ENCODE measurements at places on chromosomes 6 and 20.

- DNase-seq: no peak
Observed at GRCh38 chr6:128278836-128279235, 241.6 kb downstream of the PTPRK start.

- no peak for DNase-seq
Observed at GRCh38 chr6:39853604-39854003, 61.4 kb downstream of the DAAM2 start.

GRCh38 chr20:48186915-48187314 lies 401.6 kb upstream of the SULF2 start:
- DNase-seq: no peak

GRCh38 chr6:47478233-47479139 lies 897 bp downstream of the CD2AP start:
- DNase-seq: no peak

DNA sequence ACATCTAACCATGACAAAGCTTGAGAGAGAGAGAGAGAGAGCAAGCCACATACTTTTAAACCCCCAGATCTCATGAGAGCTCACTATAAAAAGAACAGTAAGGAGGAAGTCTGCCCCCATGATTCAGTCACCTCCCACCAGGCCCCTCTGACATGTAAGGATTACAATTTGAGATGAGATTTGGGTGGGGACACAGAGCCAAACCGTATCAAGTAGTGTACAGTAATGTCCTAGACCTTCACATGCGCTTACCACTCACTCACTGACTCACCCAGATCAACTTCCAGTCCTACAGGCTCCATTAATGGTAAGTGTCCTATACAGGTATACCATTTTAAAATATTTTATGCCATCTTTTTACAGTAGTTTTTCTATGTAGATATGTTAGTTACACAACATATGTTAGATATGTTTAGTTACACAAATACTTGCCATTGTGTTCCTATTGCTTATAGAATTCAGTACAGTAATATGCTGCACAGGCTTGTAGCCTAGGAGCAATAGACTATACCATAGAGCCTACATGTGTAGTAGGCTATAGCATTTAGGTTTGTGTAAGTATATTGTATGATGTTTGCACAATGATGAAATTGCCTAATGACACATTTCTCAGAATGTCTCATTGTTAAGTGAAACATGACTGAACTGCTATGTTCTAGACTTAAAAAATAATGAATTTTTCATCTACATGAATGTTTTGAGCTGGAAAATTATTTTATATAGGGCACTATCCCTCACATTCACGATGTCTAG lies 11.7 kb downstream of the TSPYL1 start:
- DNase-seq: no peak

- DNase-seq: no peak
Observed at GRCh38 chr6:151452750-151453427, 963 bp upstream of the RMND1 start.

- no peak for DNase-seq
Observed at GRCh38 chr20:63360850-63361518, at the start of gene CHRNA4. Gene CHRNA4, minus strand, starts transcription at chr20:63361349. Its CDS starts 184 bp downstream, at chr20:63361165.

- no peak for DNase-seq
Observed at GRCh38 chr6:105372849-105373182, 30.1 kb downstream of the PREP start.

GRCh38 chr6:25392372-25392771 lies 113.2 kb downstream of the CARMIL1 start:
- no peak for DNase-seq

DNA sequence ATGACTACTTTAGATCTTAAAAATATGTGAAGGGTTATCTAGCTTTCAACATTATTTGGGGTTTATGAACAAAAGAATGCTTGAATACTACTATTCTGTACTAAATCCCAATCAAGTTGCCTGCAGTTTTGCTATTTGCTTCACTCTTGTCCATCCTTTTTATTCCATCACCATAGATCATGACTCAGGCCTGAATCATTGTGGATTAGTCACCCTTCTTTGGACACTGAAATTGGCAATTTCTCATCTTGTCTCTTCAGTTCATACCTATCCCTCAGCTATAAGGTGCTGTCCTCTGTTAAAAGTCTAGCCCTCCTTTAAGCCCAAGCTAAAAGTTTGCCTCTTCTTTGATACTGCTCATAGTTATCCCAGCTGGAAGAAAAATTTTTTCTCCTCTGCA lies 199.1 kb downstream of the CENPW start:
- no peak for DNase-seq

DNA sequence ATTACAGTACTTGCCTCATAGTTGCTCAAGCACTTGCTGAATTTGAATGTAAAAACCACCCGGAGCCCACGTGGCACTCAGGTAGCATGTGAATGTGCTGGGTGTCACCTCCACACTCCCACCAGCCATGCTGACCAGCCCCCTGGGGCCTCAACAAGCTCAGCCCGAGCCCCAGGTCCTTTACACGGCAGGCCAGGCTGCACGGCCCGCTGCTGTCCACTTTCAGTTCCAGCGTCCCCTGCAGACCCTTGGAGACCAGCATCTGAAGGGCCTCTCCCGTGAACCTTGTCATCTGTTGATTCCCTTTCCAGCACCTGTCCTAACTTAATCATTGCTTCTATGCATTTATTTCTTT lies 33.3 kb upstream of the ZBP1 start:
- no peak for DNase-seq

DNA sequence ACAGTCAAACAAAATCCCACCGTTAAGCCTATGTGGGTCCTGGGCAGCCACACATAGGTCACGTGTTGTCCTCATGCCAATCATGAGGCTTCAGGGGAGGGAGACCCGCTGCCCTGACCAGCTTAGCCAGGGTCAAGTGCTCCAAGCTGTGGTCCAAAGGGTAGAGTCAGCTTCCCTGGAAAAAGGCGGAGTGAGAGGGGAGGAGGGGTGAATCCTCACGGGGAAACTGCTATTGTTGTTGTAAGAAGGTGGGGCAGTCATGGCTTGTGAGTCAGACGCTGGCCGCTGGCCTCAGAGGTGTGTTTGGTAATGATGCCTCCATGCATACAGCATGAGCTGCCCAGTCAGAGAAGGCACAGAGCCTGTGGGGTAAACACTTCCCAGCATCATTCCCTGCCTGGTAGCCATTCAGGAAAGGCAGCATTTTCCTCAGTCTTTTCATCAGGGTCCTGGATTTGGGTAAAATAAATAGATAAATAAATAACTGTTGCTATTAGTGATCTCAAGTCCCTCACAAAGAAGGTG lies 8.7 kb downstream of the CST3 start:
- DNase-seq: no peak

DNA sequence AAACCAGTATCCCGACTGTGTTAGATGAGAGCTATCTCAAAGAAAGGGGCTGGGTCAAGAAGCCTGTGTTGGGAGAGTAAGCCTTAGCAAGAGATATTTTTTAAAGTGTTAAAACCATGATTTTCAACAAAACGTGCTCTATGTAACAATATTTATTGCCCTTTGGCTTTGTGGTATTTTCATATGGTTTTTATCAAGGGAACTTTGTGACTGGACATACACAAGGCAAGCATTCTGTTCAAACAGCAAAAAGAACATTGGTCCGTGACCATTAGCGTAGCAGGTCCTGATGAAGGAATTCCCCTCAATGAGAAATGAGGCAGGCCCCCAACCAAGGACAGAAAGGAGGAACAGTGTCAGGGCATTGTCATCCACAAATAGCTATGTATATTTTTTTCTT lies 222.6 kb downstream of the MYLK4 start:
- DNase-seq: no peak

DNA sequence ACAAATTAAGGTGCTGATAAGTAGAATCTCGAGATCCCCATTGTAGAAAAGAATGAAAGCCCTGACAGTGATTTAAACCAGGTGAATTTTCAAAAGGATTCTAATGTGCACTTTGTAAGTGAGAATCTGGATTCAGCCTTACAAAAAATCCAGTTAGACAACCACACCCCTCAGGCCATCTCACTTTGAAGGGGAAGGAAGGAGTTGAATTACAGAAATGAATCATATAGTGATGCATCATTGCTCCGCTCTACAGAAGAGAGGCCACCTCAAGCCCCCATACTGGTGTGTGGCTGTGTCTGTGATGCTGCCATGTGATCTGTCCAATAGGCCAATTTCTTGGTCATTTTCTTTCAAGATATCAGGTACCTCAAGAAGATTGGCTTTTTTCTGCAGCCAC lies 85.5 kb upstream of the NT5E start:
- no peak for DNase-seq

GRCh38 chr6:107699254-107699653 lies 124.9 kb downstream of the SCML4 start:
- DNase-seq: no peak

DNA sequence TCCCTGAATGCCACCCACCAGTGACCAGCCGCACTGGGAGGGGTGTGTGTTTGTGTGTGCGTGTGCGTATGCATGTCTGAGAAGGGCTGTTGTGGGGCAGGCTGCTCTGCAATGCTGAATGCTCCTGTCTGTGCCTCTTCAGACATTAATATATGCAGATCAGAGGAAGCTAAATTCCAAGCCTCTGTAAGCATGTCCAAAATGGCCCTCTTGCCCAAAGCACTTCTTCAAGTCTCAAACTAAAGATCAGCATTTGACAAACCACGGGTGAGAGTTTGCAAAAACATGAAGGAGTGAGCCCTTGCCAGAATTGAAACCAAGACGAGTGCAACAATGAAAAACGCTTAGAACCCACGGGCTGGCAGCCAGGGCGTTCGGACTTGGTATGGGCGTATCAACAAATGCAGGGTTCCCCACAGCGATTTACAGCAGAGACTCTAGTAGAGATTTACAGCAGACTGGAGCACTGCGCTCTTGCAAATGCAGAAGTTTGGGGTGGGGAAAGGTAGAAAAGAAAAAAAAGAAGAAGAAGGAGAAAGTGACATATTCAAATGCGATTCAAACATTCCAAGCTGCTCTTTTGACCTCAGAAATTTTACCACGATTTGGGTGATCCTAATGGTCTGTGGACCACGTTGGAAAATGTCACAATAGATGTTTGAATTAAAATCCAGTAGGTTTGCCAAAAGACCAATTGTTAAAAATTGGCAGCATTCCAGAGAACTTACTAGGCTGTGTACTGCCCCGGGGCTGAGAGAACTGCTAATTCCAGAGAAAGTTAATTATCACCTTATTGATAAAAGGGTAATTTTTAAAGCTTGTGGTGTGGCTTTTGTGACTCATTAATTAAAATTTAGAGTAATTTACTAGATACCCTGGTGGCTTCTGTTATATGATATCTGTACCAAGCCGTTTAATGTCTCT lies 3.5 kb downstream of the SCML4 start:
- DNase-seq: peak; percentile 50

DNA sequence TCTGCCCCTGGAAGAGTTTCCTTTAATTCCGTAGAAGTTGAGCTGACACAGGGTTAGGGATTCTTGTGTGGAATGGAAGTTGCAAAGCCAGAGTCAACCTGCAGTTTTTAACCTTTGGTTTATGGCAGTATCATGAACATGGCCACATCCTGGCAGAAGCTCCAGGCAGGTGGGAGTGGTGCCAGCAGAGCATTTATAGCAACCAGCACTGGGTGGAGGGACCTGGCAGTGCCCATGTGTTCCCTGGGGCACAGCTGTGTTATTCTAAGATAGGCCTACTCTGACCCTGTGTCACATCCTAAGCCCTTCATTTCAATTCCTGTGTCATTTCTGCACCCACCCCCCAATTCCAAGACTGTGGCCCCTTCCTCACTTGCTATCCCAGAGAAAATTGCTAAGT lies 26.1 kb upstream of the ZNF831 start:
- DNase-seq: no peak

GRCh38 chr20:51184289-51184688 lies 161.4 kb upstream of the KCNG1 start:
- DNase-seq: no peak

GRCh38 chr6:91299544-91300491 lies 712.9 kb upstream of the MAP3K7 start:
- no peak for DNase-seq

DNA sequence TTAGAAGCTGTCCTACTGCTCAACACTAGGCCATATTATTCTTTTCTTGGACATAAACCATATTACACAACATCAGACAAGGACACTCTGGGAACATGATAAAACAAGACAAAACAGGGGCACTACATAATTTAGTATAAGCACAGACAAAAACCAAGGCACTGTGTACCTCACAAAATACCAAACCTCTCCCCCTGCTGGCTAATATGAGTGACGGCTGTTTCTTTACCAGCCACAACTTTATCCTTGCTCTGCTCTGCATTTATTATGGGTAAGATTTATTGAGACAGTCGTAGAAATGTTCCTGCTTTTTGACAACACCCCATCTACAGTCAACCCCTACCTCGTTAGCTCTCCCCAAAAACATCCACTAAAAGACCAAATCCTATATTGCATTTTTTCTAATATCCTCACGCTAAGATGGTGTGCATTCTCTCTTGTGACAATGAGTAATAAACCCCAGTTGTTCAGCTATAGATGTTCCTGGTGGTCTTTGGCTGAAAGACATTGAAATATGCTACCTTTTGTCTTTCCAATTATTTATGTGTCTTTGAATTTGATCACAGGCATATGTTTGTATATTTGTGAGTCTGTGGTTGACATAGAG lies 23.8 kb upstream of the POLR1H start:
- no peak for DNase-seq

DNA sequence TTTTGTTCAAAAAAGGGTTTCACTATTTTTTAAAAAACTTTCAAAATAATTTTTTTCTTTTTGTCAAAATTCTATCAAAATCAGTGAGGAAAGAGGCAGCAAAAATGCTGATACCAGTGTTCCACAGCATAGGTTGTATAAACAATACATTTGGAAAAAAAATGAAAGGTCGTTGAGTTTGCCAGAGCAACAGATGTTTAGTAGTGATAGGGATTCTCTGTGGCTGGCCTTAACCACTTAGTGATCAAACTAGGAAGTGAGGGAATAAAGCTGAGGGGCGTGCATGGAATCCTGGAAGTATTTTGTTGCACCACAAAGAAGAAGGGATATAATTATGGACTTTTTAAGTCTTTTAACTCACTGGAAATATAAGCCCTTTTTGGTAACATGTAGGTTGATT lies 555.3 kb upstream of the CHD6 start:
- no peak for DNase-seq

DNA sequence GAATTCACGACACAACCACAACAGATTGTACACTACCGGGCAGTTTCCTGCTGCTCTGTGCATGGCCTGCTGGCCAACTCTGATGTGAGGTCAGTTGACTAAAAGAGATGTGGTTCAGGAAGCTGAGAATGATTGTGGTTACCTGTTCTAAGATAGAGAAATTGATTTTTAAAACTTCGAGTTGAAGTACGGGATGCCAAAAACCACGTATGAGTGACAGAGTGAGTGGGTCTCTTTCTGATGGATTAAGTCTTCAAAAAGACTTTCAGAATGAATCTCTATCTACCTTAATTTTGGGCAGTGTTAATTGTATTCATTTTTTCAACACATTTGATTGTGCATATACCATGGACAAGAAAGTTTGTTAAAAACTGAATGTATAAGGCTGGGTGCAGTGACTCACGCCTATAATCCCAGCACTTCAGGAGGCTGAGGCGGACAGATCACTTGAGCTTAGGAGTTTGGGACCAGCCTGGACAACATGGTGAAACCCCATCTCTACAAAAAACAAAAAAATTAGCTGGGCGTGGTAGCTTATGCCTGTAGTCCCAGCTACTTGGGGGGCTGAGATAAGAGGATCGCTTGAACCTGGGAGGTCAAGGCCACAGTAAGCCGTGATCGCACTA lies 121.2 kb downstream of the SGK1 start:
- DNase-seq: no peak
